ENCODE measurements at places on chromosomes 1 and 21.

GRCh38 chr1:47439819-47440598 is 2.2 kb downstream of the FOXD2 start:
- DNase-seq = no peak

DNA sequence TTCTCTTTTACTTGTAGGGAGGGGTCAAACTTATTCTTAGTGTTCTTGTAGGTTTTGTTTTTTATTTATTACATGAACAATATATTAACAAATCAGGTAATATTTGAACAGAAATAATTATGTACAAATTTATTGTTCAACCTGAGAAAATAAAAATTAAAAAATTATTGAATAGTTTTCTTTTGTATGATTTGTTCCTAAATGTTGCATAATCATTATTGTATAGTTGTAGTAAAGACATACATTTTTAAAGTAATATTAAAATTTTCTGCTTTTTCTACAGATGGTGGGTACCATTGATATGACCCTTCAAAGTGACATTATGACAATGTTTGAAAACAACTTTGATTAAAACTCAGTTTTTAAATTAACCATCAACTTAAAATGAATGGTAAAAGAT is 15.9 kb upstream of the EPHX4 start:
- DNase-seq = no peak

DNA sequence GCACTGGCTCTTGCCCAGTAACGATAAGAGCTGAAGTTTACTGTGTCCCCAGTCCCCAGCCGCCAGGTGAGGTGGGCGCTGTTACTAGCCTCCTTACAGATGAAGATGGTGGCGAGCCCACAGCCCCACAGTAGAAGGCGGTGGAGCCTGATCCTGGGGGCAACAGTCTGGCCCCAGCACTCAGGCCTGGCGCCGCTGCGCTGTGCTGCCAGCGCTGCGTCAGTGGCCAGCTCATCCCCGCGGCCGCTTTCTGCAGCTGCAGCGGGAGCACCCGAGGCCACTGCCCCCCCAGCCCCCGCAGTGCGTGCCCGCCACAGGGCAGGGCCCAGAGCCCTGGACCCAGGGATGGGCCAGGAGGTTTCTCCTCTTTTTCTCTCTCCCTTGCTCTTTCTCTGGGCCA is 13.3 kb downstream of the H6PD start:
- no peak for DNase-seq

DNA sequence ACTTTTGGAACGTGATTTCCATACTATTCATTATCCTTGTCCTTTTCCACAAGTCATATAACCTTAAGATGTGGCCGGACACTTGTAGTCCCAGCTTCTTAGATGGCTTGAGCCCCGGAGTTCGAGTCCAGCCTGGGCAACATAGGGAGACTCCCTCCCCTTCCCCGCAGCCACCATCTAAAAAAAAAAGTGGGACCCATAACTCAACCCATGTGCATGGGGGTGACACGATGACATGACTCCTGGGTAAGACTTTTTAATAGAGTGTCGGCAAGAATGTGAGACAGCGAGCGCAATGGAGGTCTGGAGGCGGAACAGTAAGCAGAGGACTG is 25.7 kb downstream of the MIA3 start:
- DNase-seq = peak; percentile 61

DNA sequence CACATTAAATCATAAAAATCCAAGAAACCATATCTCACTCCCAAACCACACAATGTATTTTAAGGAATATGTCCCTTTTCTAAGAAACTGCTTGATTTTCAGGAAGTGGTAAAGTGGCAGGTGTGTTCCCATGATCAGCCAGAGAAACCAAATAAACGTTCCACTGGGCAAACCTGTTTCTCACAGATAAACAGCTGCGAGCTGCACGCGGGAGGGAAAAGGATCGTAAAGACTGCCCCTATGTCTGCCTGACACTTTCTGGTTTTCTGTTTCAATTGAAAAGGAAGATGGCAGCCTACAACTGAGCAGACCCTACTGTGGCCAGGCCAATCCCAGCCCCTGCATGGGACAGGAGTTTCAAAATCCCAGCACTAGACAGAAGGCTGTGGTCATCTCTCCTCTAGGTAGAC is 36.6 kb downstream of the HIVEP3 start:
- no peak for DNase-seq

DNA sequence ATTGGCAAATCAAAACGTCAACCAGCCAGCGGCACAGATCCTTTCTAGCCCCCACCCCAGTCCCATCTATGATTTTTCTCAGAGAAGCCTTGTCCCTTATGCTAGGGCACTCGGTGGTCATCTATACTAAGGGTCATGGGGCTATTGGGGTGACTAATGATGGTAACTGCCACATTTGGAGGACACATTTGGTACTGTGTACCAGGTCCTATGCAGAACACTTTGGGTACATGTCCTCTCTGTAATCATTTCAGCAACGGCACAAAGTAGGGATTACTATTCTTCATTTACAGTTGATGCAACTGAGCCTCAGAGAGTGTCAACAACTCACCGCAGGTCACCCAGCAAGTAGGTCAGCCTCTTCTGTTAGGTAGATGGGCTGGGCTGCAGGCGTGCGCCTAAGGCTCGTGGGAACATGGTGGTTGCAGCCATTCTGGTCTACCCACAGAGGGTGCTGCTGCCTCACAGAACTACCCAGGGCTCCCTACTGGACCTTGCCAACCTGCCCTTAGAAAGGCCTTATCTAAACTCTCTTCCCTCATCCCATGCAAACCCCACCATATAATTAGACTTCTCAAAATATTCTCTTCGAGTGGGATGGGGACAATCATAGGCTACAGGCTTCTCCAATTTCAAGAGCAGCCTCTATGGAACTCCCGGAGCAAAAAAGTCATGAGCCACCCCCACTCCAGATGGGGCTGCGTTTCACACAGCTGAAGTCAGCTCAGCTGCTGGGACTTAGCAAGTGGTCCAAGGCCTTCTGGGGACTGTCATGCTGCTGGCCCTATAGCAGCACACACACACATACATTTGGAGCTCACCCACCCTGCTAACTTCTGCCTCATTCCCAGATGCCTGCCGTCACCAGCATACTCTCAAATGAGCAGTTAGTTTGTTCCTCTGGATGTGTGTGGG is 5.8 kb upstream of the SDHB start:
- peak; percentile 72 for DNase-seq

DNA sequence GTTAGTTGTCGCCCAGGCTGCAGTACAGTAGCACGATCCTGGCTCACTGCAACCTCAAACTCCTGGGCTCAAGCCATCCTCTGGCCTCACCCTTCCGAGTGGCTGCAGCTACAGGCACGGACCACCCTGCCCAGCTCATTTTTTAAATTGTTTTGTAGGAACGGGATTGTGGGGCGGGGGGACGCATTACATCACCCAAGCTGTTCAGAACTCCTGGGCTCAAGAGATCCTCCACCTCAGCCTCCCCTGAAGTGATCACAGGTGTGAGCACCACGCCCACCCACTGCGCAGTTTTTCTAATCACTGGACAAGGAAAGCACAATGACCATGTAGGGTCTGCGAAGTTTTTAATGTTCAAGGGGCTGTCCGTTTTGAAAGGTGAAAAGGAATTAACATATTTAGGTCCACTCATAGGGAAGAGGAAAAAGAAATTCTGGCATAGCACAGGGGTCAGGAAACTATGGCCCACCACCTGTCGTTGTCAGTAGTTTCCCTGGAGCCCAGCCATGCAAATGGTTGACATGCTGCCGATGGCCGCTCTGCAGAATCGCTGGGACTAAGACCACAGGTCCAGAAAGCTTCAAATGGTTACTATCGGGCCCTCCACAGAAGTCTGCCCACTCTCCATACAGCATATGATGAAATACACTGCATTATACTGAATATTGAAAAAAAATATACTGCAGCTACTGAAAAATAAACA is 26.0 kb downstream of the SETD4 start:
- DNase-seq = no peak

GRCh38 chr1:35580949-35581388 is 7.9 kb downstream of the TFAP2E start:
- DNase-seq = no peak

GRCh38 chr1:61271412-61271789 is 189.0 kb downstream of the NFIA start:
- no peak for DNase-seq

DNA sequence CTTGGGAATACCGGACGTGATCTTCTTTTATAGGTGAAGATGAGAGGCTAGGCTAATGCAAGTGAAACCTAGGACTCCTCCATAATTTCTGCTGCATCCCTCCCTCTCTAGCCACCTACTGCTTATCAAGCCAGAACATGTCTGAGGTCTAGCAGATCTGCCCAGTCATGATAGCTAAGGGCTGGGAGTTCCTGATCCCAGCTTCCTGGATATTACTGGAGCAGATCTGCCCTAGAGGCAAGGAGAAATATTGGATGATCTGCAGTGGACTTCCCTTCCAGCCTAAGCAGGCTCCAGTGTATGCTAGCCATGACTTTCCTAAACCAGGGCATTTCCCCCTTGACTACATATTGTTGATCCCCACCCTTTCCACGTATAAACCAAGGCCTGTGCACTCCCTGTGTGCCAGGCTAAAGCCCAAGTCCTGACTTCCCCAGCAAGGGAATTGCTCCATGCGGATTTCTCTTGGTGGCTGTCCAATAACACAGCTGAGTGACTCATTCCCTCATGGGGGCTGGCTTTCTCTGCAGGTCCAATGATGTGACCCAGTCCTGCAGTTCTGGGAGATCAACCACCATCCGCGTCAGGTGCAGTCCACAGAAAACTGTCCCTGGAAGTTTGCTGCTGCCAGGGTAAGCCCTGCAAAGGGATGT is 15.5 kb upstream of the SARS1 start:
- DNase-seq = peak; percentile 69

All from ACHN (cell line).